ENCODE measurements at places on chromosomes 5 and 9.

GRCh38 chr5:172245703-172246125 lies 37.9 kb downstream of the UBTD2 start:
- no peak for DNase-seq

DNA sequence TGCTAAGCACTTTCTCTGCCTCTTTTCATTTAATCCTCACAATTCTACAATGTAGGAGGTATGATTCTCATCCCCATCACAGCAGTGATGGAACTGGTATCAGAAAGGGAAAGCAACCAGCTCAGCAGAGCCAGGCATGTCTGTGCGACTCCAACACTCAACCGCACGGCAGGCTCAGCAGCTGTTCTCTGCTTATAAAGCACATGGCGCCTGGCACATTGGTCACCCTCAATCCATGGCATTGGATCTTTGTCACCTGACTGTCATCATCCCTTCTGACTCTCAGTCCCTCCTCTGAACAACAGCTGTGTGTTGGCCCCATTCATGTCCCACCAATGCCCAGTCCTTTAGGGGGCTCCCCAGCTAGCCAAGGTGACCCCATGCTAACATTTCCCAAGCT lies 45.1 kb upstream of the HAND1 start:
- no peak for DNase-seq

GRCh38 chr5:148060881-148061280 lies 2.9 kb upstream of the SPINK5 start:
- DNase-seq = no peak

- DNase-seq = no peak
These were observed 119.3 kb downstream of the RPS23 start for GRCh38 chr5:82158755-82159413.

DNA sequence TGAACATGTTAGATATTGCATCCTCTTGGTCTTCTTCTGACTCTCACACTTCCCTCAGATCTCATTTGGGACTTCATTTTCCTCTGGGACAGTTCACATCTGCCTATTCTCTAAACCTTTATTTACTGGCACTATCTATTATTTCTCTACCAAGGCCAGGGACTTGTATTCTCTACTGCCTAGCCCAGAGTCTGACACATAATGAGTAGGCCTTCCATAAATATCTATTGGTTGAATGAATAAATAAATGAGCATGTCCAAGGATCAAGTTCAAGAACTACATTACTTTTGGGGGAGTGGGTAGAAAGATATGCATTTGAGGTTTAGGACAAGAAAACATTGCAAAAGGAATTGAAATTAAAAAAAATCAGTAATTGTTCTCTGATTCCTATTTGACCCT lies 250.3 kb downstream of the TRIM32 start:
- no peak for DNase-seq

GRCh38 chr5:9209846-9210492 lies 335.9 kb downstream of the SEMA5A start:
- no peak for DNase-seq

- peak; percentile 44 for DNase-seq
These were observed at the start of gene MYOT for GRCh38 chr5:137867664-137868063. TSS of gene MYOT (plus strand) at chr5:137867860. CDS start at chr5:137870652, 2,792 bp downstream.

GRCh38 chr9:109556061-109556460 lies 58.0 kb upstream of the PTPN3 start:
- DNase-seq = no peak

DNA sequence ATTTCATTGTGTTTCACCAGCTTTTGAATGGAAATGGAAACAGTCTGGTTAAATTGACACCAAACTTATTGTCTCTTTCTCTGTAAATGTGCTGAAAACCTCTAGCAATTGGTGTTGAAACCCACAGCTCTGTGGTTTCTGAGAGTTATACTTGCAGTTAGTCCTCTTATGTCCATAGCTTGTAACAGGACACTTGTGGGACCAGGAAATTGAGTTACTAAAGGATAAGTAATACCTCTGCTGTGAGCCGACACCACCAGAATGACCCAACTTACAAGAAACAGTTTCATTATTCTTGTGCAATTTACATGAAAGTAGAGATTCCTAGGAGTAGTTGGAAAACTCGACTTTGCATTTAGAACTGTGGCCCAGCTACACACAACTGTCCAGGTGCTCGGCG lies 191.5 kb downstream of the CFAP90 start:
- DNase-seq = no peak

DNA sequence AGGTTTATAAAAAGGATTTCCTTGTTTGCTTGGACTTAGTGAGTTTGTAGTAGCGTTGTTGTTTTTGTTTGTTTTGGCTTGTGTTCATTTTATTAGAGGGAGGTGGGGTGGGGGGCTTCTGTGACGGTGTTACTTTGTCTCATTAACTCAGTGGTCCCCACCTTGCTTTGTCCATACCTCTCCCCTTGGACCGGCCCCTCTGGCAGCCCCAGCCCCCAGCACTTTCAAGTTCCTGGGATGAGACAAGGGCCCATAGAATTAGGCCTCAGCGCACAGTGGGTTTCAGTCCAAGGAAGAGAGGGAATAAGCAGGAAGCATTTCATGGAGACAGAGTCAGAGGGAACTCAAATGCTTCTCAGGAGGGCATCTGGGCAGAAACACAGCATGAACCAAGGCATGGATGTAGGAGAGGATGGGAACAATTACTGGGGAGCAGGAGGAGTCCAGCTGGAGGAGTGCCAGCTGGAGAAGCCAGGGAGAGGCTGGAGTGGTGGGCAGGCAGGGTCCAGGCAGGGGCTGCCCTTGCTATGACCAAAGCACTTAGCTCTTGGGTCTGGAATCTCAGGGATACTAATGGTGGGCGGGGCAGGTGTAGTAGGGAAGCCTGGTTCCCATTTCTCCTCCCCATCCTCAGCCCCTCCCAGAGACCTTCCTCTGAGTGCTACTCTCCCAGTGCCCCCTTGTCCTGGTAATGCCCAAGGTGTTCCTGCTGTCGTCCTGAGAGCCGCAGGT lies 23.5 kb upstream of the ENHO start:
- DNase-seq = no peak

DNA sequence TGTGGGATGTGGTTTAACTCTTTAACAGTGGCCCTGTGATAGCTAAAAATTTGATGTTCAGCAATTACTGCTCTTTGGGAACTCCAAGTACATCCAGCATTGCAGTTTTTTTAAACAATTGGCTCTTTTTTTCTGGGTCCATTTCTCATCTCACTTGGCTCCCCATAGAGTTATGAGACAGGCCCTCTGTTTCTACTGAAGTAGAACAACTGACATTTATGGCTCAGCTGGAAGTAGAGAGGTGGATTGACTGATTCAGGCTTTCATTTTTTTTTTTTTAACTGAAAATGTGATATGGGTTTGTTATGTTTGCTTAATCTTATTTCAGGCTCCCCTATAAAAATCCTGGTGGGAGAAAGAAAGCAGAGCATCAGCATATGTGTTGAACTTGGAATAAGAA lies 96.6 kb upstream of the CD180 start:
- no peak for DNase-seq

GRCh38 chr5:23740029-23740428 lies 232.6 kb downstream of the PRDM9 start:
- DNase-seq = no peak

All from hematopoietic multipotent progenitor cell treated with erythropoietin and hydrocortisone succinate and interleukin-3 and kit ligand, for 6 days (in vitro differentiated cells).